ENCODE measurements at places on chromosomes 3 and 15.

DNA sequence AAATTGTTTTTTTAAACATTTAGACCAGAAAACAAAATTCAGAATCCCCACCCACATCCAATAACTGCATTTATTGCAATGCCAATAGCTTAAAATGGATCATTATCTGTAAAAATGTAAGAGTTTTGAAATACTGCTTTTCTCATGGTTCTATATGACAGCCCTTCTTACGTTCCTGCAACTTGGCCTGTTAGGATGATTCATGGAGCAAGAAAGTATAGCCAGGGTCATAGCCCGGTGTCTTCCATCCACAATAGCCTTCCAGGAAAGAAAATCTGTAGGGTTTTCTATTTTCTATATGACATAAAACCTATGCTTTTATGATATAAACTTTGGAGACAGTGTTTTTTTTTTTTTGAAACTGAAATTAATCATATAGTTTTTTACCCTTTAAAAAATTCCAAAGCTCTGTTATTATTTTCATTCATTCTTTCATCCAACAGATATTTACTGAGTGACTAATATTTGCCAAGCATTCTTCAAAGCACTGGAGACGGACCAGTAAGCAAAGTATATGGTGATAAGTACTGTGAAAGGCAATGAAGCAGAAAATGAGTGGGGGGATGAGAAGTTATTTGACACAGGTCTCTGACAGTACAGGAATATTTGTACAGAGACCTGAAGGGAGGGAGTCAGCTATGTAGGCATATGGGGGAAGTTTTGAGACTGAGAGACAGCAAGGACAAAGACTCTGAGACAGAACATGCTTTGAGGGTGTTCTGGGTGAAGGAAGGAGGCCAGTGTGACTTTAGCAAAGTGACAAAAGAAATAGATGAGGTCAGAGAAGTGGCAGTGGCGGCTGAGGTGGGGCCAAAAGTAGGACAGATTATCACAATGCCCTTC lies 29.0 kb upstream of the SLC2A2 start:
- DNase-seq = no peak

GRCh38 chr3:38334142-38335055 lies 12.2 kb upstream of the XYLB start:
- DNase-seq = no peak

- DNase-seq = no peak
Measured at GRCh38 chr3:171704002-171704401, 106.3 kb downstream of the PLD1 start.

GRCh38 chr3:52609316-52609815 lies 73.0 kb downstream of the UQCC5 start:
- DNase-seq = no peak

GRCh38 chr3:196518966-196519717 lies 4.0 kb upstream of the SMCO1 start:
- peak; percentile 46 for DNase-seq

GRCh38 chr3:148335612-148336011 lies 362.1 kb upstream of the AGTR1 start:
- DNase-seq = no peak

GRCh38 chr3:123258811-123259420 lies 57.2 kb downstream of the SEC22A start:
- DNase-seq = no peak

- DNase-seq = no peak
Measured at GRCh38 chr3:16477521-16477920, 36.0 kb downstream of the RFTN1 start.

DNA sequence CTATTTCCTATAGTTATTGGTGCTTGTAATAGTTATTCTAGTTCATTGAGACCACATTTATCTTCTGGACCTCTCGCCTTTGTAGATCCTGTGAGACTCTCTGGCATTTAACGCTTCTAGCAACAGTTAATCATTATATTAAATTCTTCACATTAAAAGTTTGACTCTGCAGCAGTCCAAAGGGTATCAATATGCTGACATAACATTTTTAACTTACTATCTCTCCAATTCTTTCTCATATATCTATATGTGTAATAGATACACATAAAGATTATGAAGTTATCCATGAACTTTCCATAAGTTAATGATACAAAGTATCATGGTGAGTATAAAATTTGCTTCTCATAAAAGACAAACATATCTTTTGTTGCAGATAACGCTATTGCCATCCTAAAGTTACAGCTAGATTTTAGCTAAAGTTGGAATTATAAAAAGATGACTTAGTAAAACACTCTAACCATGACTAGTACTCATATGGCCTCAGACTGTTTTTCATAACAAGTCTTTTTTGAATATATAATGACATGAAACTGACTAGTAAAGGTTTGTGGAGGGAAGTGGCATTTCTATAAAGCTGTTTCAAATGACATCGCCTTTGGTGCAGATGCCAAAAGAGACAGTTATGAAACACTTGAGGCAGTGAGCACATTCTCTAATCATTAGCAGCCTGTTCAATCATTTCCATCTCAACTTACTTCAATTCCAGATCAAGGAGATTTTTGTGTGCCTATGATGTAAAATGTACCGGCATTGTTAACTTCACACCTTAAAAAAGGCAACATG lies 379.3 kb upstream of the CBLB start:
- no peak for DNase-seq

GRCh38 chr15:67902579-67903009 lies 62.7 kb upstream of the RNU6-1 start:
- DNase-seq = no peak

- no peak for DNase-seq
Measured at GRCh38 chr15:75449585-75450306, 1.7 kb downstream of the SIN3A start.

- DNase-seq = no peak
Measured at GRCh38 chr3:174858353-174858752, 781 bp upstream of the NAALADL2 start.

GRCh38 chr15:45182996-45183395 lies 4.8 kb downstream of the SHF start:
- no peak for DNase-seq

- DNase-seq = no peak
Measured at GRCh38 chr15:93029836-93030429, 59.1 kb downstream of the RGMA start.

DNA sequence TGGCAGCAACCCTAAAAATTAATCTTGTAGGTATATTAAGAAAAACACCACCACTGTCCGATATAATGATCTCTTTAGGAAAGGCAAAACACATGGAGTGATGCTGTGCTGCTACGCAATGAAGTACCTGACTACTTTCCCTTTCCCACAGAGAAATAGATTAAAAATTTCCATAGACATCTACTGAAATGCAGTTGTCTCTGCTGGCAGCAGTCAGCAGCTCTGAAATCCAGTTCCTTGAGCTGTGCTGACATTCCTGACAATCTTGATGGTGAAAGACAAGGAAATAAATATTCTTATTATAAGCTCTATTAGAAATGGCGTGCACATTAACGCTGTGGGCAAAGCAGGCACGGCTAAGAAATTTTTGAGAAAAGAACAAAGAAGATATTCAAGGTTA lies 287.6 kb downstream of the IL5RA start:
- no peak for DNase-seq

GRCh38 chr3:133863911-133864310 lies 31.8 kb downstream of the RAB6B start:
- no peak for DNase-seq

DNA sequence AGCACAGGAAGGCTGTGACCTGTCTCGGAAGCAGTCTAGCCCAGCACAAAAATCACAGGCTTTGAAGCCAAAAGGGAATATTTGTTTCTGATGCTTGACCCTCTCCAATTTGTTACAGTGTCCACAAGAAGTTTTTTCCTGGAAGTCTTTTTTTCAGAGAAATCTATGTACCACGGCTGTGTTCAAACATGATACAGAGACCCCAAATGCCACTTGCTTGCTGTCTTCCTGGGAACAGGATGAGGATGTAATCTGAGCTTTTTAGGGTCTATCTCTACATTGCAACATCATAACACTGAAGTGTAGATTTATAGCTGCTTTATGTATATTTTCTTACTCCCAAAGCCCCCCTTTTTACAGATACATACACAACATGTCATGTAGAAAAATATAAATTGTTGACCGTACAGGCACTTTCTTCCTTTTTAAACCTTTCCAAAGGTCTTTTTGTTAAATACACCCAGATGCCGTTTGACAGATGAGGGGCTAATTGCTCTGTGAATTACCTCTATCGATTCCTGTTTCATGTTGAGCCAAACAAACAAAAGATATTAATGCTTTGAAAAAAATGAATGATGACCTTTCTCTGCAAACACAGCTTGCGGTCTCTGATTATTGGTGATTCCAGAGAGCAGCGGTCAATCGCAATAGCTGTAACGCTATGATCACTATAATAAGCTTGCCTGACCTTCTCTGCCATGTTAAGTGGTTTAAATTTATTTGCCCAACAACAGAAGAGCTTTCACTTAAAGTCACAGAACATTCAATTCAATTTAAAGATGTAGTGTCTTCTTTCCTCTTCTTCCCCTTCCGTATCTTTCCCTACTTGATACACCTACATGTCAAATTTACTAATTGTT lies 875.9 kb upstream of the NR2F2 start:
- DNase-seq = no peak

- DNase-seq = peak; percentile 60
Measured at GRCh38 chr3:115658337-115659181, 35.2 kb downstream of the GAP43 start.

Measured in stimulated activated CD8-positive, alpha-beta memory T cell treated with anti-CD3 and anti-CD28 coated beads, Interleukin-2, amount 100 ng/mL, for 48 hours (primary cell).